OCI-LY7 (cell line): ENCODE measurements at places on chromosomes 11 and 22. TPM values are rescaled to one million over a fixed set of nuclear protein-coding genes. Genes with fewer than 3 reads are reported as not detected.

RCE1 gene
- 31.6 and 34.9 TPM in 2 replicates for total RNA-seq

DRG1 gene
- 87.0 and 89.4 TPM in 2 replicates for total RNA-seq

B4GALNT4 gene
- not detected in 2 replicates for total RNA-seq

TMEM191C gene
- total RNA-seq, result 2.2 and 3.2 TPM in 2 replicates

ADAMTS15 gene
- not detected in 2 replicates for total RNA-seq

INS gene
- not detected in 2 replicates for total RNA-seq

SEPTIN3 gene
- total RNA-seq, result 1.9 and 2.1 TPM in 2 replicates

IL17REL gene
- total RNA-seq, result not detected in 2 replicates

SVIP gene
- total RNA-seq, result not detected in 2 replicates

APOA4 gene
- total RNA-seq, result not detected in 2 replicates

CRYBB3 gene
- total RNA-seq, result not detected in 2 replicates

CD3D gene
- not detected in 2 replicates for total RNA-seq

KIAA1671 gene
- not detected in 2 replicates for total RNA-seq

PGM2L1 gene
- 0.78 and 0.87 TPM in 2 replicates for total RNA-seq

TSSK2 gene
- not detected in 2 replicates for total RNA-seq

KRTAP5-7 gene
- total RNA-seq, result not detected in 2 replicates

ARHGAP32 gene
- not detected in 2 replicates for total RNA-seq

CCDC116 gene
- 3.1 and 3.5 TPM in 2 replicates for total RNA-seq
